ENCODE measurements at places on chromosomes 11 and 22.

DNA sequence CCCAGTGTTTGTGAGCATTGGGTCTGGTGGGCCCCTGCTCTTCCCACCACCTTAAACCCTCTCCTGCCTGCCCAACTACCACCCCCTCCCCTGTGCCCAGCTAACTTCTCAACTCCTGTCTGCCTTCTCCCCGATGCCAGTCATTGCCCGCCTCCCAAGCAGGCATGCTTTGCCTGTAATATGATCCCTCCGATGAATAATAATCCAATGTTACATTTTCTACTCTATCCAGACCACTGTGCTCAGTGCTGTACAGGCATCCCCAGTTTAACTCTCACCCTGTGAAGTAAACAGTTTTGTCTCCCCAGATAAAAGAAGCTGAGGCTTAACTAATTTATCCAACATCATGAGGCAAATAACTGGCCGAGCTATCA, 35.5 kb upstream of the OLFML1 start:
- no peak for DNase-seq

GRCh38 chr11:37411289-37411688, 813.3 kb upstream of the RAG2 start:
- no peak for DNase-seq

- DNase-seq: no peak
These were observed 80.4 kb upstream of the KCNQ1OT1 start for GRCh38 chr11:2779981-2780849.

DNA sequence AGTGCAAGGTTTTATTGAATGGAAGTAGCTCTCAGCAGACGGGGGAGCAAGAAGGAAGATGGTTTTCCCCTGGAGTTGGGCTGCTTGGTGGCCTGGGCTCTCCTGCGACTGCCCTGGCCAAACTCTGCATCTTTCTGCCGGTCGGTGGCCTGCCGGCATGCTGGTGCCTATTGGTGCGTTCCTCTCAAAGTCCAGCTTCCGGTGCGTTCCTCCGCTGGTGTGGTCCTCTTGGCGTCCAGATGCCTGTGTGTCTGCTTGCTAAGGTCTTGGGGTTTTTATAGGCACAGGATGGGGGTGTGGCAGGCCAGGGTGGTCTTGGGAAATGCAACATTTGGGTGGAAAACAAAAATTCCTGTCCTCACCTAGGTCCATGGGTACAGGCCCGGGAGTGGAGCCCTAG, 567.4 kb upstream of the CNTN5 start:
- DNase-seq: no peak

DNA sequence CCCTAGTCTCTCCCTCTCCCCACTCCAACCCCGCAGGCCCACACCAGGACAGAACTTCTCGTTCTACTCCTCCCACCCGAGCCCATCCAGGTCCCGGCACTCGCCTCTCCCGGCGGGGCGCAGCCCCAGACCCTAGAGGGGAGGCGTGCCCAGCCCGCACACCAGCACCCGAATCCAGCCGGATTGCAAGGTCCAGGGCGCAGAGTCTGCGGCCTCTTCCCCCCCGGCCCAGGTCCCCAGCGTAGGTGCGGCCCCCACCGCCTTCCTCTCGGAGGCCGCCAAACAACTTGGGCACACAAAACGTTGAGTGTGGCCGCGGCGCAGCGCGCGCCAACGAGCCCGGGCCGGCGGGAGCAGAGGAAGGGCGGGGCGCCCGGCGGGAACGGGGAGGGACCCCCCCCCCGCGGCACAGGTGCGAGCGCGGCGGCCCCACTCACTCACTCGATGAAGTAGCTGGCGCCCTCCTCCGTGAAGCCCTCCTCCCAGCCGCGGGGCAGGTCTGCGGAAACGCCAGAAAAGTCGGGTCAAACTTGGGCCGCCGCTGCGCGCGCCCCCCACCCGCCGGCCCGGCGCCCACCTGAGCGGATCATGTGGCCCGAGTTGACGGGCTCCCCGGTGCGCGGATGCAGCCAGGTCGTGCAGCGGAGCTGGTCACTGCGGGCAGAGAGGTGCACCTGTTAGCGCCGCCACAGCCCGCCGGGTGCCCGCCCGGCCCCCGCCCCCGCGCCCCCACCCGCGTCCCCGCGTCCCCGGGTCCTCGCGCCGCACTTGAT, 480 bp downstream of the PLEKHA7 start:
- DNase-seq: no peak

DNA sequence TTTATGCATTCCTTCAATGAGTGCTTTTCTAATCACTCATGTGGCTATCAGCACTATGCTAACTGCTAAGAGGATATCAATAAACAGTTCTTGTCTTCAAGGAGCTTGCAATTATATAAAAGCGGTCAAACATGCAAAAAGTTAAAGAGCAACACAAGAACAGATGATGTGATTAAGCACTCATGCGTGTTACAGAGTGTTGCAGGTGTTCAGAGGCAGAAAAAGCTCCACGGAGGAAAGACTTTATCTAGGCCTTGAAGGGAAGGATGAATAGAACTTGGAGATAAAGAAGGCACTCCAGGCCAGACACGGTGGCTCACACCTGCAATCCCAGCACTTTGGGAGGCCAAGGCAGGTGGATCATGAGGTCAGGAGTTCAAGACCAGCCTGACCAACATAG, 13.6 kb downstream of the CD3E start:
- no peak for DNase-seq

DNA sequence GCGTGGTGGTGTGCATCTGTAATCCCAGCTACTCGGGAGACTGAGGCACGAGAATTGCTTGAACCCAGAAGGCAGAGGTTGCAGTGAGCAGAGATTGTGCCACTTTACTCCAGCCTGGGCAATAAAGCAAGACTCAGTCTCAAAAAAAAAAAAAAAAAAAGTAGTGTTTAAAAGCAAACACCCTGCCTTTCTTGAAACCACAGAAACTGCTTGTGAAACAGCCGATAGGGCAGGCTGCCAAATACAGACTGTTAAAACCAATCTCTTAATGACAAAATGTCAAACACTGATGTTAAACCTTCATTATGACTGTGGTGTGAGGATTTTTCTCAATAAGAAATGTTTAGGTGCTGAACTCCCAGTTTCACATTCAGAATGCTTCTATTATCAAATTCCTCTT, 27.3 kb downstream of the MARK2 start:
- no peak for DNase-seq

GRCh38 chr11:47108214-47108613, 68.5 kb downstream of the ARFGAP2 start:
- DNase-seq: no peak

GRCh38 chr11:62851807-62852522, 12.6 kb upstream of the WDR74 start:
- no peak for DNase-seq

DNA sequence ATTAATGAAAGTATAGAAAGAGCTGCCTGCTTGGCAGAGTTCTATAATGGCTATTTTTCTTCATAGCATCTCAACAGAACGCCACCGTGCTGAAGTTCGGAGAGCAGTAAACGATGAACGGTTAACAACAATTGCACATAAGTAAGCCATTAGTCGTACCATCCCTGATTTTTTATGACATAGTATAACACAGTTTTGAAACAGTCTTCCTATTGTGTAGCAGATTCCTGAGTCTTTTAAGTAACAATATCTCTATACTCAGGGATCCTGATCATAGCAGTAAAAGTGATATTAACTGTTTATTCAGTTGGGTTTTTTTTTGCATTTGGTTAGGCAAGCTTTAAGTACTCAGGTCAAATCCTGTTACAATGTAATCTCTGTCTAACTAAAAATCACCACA, 8.4 kb downstream of the EMSY start:
- no peak for DNase-seq

DNA sequence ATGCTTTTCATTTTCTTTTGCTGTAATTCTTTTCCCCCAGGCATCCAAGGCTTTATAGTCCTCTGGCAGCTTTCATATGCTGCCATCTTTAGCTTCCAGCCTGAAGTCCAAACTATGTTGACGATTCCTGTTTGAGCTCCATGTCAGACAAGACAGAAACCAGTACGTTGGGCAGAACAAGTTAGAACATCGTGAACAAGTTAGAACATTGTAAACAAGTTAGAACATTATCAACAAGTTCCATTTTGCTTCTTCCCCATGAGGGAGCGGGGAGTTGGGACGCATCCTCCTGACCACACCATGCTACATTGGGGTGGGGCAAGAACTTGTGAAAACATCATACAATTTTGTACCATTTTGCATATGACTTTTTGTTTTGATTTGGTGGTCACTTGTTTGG, 23.9 kb downstream of the GLB1L2 start:
- no peak for DNase-seq

GRCh38 chr11:79182794-79183193, 258.0 kb downstream of the TENM4 start:
- no peak for DNase-seq

GRCh38 chr11:75214411-75214821, 26.2 kb upstream of the TPBGL start:
- no peak for DNase-seq

DNA sequence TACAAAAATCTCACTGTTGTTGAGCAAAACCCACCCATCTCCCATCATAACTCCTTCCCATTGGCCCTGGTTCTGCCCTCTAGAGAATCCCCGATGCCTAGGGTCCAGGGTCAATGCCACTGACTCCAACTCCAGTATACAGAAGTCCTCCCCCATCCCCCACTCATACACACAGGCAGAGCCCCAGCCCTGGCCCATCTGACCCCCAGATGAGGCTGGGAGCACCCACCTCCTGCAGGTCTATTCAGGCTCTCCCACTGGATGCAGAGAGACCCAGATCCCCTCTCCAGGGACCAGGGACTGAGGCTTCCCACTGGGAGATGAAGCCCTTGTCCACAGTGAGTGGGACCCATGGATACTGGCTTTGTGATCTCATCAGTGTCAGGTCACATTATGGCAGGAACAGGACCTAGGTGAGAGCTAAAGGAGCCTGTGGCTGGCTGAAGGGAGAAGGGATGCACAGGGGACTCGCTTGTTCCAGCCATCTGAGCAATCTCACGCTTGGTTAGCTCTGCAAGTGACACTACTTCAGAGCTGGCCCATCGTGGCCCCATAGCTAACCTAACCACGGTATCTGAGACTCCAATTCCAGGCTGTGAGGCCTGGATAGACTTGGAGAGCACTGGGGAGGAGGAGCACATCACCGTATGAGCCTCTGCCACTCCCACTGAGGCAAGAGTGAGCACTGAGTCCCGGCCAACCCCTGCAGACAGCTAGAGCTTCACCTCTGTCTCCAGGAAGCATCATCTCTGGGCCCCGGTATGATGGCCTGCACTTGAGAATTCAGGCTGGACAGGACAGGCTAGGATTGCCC, 35.7 kb downstream of the TRIM29 start:
- no peak for DNase-seq

DNA sequence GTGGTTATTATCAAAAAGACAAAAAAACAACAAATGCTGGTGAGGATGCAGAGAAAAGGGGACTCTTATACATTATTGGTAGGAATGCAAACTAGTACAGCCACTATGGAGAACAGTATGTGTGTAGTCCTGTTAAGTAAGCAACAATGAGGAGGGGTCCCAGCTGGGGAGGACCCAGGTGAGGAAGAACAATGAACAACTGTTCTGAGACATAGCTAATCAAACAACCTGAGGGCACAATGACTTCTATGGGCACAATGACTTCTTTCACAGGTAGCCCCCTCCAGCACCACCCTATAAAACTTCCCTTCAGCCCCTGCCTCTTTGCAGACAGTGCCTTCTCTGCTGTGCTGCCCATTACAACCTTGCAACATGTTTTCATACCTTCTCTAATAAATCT, 5.6 kb downstream of the JAML start:
- DNase-seq: no peak

DNA sequence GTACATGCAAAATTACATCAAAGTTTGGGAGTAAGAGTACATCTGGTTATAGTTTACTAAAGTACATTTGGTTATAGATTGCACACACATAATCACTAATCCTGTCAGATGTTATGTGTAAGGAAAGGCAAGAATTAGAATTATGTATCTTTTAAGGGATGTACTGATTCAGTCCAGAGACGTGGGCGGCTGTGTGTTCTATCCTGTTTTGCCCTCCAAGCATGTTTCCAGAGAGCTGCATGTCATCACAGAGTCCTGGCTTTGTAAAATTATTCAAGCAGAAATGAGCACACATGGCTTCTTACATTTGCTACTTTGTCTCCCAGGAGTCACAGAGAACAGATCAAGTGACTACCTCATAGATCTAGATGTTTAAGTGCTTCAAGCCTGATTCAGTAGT, 33.2 kb upstream of the CEP126 start:
- no peak for DNase-seq

- DNase-seq: no peak
These were observed 229.6 kb upstream of the BLID start for GRCh38 chr11:122345586-122345985.

GRCh38 chr22:37991731-37992442, 7.5 kb upstream of the SOX10 start:
- no peak for DNase-seq

DNA sequence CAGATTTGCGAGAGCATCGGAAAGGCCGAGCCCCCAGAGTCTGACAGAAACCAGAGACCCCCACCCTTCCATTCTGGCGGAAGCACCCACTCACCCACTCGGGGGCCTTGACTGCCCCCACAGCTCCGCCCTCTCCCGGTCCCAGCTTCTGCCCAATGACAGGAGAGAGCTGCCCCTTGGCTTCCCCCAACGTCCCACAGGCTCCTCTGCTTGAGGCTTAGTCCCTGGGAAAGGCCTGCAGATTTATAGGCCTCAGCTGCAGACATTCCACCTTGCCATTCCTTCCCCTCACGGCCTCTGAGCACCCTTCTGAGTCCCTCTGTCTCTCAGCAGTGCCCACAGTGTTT, 125.0 kb upstream of the NCAM1 start:
- no peak for DNase-seq

- DNase-seq: no peak
These were observed 562 bp downstream of the ZBED4 start for GRCh38 chr22:49853981-49854831.

DNA sequence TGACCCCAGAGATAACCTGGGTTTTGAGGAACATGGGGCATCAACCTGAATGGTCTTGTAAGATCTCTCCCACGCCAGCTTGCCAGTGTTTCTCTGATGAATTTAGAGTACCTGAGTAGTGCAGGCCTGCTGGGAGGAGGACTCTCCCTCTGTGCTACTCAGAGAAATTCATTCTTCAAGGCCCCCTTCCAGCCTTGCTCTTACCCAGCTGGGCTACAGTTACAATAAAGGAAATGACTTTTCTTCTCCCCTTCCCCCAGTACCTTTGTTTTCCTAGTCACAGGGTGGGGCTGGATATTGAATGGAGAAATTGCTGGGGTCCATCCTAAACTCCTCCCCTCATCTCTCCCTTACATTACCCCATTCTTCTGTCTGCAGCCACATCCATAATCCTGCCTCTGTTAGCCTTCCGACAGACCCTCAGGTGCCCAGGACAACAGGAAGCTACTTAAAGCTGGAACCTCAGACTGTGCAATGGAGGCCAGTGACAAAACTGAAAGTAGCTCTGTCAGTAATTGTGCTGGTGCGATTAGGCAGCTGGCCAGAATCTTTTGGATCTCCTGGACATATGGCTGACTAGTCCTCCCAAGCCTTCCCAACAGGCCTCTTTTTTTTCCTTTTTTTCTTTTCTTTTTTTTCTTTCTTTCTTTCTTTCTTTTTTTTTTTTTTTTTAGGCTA, 17.4 kb downstream of the LIMK2 start:
- peak; percentile 26 for DNase-seq

GRCh38 chr11:36273110-36273509, 16.1 kb downstream of the COMMD9 start:
- DNase-seq: no peak

- DNase-seq: peak; percentile 70
These were observed 7.3 kb downstream of the CD6 start for GRCh38 chr11:60978546-60979380.

GRCh38 chr11:116701876-116702275, 70.9 kb downstream of the BUD13 start:
- no peak for DNase-seq
